ENCODE measurements at places on chromosomes 7 and 10. TPM values are rescaled to one million over a fixed set of nuclear protein-coding genes. Genes with fewer than 3 reads are reported as not detected.

DNA sequence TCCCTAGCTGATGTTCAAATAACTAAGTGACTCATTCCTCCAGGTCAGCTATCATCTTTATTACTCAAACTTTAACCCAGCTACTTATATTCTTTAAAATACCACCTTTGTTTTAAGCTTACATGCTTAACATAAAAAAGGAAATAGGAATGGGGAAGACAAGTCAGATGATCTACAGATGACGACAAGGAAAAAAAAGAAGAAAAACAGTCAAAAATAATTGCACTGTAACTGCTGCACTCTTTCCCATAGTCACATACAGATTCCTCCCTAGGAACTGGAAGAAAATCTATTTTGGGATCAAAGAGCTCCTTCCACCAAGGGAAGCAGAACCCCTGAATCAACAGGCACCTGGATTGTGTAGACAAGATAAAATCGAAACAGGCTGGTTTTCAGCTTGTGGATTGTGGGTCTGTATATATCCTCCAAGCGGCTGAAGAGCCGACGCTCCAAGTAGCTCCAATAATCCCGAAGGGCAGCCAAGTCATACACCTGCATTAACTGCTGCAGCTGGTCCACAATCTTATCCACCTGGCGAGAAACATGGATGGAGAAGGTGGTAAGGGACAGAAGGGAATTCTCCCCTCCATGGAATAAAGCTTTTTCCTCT is 2.0 kb downstream of the WDR91 start:
- DNase-seq: no peak

GRCh38 chr10:73167458-73167782 is 388 bp downstream of the ECD start:
- no peak for DNase-seq

DNA sequence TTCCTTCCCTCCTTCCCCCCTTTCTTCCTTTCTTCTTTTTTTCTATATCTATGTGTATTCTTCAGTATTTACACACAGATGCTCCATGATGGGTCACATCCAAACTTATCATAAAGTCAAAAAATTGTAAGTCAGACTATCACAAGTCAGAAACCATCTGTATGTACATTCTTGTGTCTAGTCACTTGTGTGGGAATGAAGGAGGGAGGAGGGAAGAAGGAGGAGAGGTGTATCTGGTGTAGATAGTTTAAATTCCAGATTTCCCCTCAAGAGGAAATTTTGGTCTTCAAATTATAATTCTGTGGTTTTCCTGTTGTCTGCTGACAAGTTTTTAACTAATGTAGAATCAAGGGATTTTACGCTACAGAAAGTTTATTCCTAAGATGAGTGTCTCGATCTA is 287.2 kb downstream of the ETV1 start:
- DNase-seq: no peak

DNA sequence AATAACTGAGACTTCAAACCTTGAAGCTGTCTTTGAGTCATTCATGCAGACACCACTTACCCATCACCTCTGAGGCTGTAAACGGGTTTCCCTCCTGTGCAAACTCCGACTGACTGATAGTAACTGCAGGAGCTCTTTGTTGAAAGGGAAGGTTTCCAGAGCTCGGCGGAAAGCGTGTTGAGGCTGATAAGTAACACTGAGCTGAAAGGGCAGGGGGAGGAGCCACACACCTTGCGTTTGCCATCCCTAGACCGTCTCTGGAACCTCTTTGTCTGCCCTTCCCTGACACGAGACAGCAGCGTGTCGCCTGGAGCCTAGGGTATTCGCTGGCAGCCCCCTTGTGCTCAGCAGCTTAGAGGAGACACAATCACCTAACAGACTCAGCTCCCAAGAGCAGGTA is 134.0 kb downstream of the PAXIP1 start:
- no peak for DNase-seq

GRCh38 chr7:69762821-69763352 is 164.6 kb downstream of the AUTS2 start:
- no peak for DNase-seq

The OR9A2 gene
- not detected for total RNA-seq

DNA sequence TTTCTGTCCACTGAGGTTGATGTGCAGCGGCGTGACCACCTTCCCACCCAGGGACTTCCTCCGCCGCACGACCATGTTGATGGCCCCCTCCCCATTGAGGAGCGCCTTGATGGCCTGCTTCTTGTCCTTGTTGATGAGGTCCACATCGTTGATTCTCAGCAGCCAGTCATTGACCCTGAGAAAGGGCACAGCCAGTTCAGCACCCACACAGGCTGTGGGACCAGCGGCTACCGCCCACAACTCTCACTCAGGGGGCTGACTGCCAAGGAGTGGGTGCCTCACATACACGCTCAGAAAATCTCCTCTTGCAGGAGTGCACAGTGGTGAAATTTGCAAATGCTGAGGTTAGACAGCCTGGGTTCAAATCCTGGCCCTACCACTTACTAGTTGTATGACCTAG is 97.2 kb downstream of the DLG5 start:
- no peak for DNase-seq

The OR13A1 gene
- total RNA-seq: not detected

DNA sequence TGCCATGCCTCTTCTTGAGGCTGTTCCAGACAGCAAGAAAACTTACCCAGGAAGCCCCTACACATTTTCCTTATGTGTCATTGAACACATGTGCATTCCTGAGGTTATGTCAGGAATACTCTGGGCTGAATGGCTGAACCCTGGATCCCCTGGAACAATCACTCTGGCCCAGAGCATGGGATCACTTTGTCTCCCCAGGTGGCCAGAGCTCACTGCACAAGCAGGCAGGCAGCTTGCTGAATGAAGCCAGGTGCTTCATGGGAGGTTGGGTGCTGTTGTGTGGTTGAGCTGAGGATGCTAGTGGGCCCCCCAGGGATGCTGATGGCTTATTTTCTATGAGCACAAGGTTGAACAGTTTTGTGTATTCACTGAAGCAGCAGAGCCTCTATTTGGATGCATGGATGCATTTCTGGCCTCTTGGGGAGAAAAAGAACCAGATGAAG is 54.7 kb upstream of the NPTX2 start:
- DNase-seq: no peak

The PDZD7 gene
- 3.1 TPM for total RNA-seq

The CACNB2 gene
- total RNA-seq: not detected

The TMEM130 gene
- total RNA-seq: not detected

DNA sequence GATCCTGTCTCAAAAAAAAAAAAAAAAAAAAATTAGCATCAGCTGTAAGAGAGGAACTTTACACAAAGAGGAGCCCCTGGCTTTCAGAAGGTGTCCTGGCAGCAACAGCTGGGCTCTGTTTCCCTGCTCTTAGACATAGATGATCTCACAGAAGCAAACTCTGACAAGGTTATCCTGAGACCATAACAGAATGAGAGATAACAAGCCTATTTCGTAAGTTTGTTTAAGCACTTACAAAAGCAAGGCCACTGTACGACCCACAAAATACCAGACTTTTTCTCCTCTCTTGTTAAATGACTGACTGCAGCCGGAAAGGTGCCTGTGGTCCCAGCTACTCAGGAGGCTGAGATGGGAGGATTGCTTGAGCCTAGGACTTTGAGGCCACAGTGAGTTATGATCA is 33.3 kb upstream of the OTUD1 start:
- no peak for DNase-seq

The NAT16 gene
- not detected for total RNA-seq

The SIRT1 gene
- 57.6 TPM for total RNA-seq

- no peak for DNase-seq
Measured at GRCh38 chr7:106766551-106766950, 98.5 kb upstream of the PIK3CG start.

The HOXA5 gene
- total RNA-seq: not detected

- DNase-seq: no peak
Measured at GRCh38 chr10:78571286-78571685, 497.5 kb upstream of the ZMIZ1 start.

DNA sequence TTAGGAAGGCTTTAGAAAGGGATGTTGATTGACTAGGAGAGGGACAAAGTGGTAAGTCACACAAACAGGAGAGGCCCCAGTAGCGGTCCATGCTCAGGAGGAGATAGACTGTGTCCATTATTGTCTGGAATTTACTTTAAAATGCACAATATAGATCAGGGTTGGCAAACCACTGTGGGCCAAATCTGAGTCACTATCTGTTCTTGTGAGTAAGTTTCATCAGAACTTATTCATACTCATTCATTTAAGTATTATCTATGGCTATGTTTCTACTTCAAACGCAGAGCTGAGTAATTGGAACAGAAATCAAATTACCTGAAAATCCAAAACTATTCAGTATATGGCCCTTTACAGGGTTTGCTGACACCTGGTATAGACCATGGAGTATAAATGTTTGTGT is 166.5 kb downstream of the COL28A1 start:
- no peak for DNase-seq

The SP4 gene
- total RNA-seq: 31.5 TPM
